Fibroblast of gingiva (primary cell): ENCODE measurements at places on chromosomes 12 and 14.
A peak's percentile ranks its signal among the peaks of the same experiment; 100 is the strongest.

DNA sequence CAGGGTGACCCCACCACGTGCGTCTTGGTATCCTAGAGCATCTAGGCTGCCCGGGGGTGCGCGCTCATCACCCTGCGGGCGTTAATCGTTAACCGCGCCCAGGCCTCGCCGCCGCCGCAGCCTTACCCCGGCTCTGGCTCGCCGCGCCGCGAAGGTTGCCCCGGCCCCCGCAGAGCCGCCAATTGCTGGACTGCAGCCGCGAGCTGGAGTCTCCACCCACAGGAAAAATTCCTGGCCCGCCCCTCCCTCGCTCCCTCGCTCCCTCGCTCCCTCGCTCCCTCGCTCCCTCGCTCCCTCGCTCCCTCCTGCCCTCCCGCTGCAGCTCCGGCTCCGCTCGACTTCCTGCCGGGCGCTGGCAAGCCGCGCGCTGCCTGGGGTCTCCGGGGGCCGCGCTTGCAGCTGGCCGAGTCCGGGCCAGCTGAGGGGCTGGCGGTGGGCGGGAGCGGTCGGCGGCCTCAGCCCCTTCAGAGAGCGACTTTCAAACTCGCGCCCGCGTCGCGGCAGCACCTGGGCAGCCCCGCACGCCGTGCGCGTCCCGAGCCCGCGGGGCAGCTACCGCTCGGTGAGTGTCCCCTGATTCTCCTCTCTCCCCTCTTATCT, at the start of gene PLEKHG3:
Gene PLEKHG3 (plus strand): TSS at position 282 of the 600 bp plus-strand sequence. CDS start 23,208 bp downstream, outside the sequence.
- peak; percentile 48 for DNase-seq

DNA sequence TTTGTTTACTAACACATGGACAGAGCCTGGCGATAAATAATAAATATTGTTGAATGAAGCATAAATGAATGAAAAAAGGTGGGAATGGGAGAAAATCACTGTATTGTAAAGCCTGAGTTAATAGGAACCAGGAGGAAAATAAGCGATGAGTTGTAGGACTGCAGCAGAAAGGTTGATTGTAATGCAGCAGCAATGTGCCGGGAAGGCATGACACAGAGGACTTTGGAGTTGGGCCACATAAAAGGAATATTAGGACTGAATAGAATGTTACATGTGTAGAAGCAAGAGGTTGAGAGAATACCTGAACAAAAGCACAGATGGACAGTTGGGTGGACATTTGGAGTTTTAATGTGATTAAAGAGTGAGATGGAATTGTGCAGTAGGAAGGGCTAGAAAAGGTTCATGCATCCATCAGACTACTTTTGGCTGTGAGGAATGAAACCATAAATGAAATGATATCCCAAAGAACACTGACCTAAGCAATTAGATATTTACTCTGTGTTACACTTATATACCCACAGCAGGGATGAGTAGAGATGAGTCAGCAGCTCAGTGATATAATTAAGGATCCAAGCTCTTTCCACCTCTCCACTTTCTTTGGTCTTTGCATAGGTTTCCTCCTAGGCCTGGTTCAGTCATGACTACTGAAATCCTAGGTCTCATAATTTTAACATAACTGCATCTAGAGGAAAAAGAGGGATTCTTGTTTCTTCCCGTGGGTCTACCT, 55.4 kb downstream of the CCER1 start:
- DNase-seq: no peak

DNA sequence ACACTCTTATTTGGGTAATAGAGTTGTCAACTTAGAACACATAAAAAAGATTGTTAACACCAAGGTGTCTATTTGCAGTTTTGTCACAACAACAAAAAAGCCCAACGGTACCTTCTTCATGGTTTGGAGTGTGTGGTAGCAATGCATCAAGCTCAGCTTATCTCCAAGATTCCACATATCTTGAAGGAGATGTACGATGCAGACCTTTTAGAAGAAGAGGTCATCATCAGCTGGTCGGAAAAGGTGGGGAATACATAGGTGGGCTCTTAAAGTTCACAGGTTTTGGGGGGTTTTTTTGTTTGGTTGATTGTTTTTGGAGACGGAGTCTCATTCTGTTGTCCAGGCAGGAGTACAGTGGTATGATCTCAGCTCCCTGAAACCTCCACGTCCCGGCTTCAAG, 5.5 kb downstream of the EIF5 start:
- no peak for DNase-seq

- DNase-seq: peak; percentile 39
Measured at GRCh38 chr12:59115526-59115925, 195.2 kb upstream of the LRIG3 start.

DNA sequence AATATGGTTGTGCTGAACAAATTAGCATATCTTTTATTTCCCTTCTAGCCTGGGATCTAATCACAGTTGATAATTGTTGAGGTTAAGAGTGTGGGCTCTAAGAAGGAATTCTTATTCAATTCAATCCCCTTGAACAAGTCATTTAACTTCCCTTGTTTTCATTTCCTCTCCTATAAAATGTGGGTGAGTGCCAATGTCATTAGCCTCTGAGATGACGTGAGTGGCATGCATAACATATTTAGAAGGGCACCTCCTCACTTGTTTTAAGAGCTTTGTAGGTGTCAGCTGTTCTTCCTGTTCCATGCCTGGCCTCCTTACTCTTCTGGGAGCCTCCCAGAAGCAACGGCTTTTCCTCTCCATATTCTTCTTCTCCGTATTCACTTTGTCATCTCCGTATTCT, 155.4 kb upstream of the NEDD1 start:
- DNase-seq: no peak

GRCh38 chr14:50497351-50497750, 35.0 kb downstream of the MAP4K5 start:
- DNase-seq: no peak

- no peak for DNase-seq
Measured at GRCh38 chr14:24984846-24985589, 64.9 kb downstream of the STXBP6 start.

DNA sequence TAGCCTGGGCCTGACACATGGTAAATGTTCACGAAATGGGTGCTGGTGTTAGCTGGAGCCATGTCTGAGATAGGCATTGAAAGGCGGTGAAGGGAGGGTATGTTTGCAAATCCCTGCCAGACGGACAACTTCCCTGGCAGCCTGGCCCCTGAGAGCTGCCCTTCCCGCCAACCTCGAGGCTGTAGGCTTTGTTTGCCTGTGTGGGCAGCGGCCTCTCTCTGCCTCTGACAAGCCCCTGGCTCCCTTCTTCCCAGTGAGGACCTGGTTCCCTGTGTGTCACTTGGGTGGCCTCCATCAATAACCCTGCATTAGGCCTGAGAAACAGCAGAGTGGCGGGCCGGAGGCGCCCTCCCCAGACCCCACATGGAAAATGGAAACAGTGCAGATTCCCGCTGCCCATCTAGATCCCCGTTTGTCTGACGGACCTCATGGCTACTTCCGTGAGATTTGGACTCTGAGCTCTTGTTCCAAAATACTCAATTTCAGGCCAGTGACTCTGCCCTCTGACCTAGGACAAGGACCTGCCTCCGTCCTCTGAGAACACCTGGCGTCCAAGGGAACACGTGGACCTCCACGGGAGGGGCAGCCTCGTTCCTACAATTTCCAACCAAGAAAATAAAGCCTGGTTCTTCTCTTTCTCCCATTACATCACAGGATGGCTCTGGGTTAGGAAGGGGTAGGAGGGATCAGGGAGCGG, 325.5 kb downstream of the DPF3 start:
- no peak for DNase-seq

- peak; percentile 9 for DNase-seq
Measured at GRCh38 chr12:92139634-92140150, 6.0 kb downstream of the BTG1 start.
